Lung (tissue), 17 donors: ENCODE measurements at places on chromosomes 16 and 17. TPM values are rescaled to one million over a fixed set of nuclear protein-coding genes. Genes with fewer than 3 reads are reported as not detected.

DNA sequence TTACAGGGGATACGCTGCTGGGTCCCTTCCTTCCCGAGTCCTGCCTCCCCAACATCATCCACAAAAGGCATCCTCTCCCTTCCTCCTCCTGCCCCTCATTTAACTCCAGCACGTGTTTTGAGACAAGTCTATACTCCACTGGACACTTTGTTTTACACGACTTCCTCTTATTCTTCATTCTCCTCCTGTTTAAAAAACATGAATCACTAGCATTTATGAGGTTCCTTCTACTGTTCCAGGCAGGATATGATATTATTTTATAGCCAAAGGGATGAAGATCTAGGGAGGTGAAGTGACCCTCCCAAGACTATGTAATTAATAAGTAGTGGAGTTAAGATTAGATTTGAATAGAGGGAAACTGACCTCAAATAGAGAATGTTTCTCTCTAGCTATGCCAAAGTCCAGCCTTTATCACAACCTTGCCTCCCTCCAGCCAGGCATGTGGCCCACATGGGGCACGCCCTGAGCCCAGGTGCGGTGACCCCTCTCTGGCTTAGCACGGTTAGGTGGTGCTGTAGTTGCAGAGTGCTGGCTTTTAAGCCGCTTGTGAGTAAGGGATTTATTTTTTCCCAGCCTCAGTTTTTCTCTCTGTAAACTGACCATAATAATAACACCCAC is 1.3 kb upstream of the HSD17B2 start:
- no peaks in the 10 kb centered on the region for H3K4me1 ChIP-seq
- H3K4me3 ChIP-seq: no peak overlapping the region
- no peaks in the 10 kb centered on the region for H3K27me3 ChIP-seq
- H3K36me3 ChIP-seq: no peaks in the 10 kb centered on the region
- H3K27ac ChIP-seq: no peak overlapping the region

GRCh38 chr17:28725660-28726225 is 290 bp downstream of the TLCD1 start:
- peaks cover 49% of the 10 kb centered on the region for H3K4me1 ChIP-seq
- DNase-seq: no peak
- H3K4me3 ChIP-seq: peak overlapping the region; percentile 39
- peak overlapping the region; percentile 21 for H3K27ac ChIP-seq

The RFNG gene
- 34.7 TPM for total RNA-seq

- peak overlapping the region; percentile 44 for H3K4me3 ChIP-seq
- H3K4me1 ChIP-seq: peaks cover 5% of the 10 kb centered on the region
- peak; percentile 72 for DNase-seq
- H3K27ac ChIP-seq: no peak overlapping the region
- H3K27me3 ChIP-seq: peaks cover 38% of the 10 kb centered on the region
- H3K36me3 ChIP-seq: no peaks in the 10 kb centered on the region
Observed at GRCh38 chr17:2023692-2024571, 1.2 kb downstream of the RTN4RL1 start.

The TRIM47 gene
- total RNA-seq: 78.3 TPM

- peaks cover 27% of the 10 kb centered on the region for H3K36me3 ChIP-seq
- H3K4me3 ChIP-seq: no peak overlapping the region
- no peak overlapping the region for H3K27ac ChIP-seq
- no peak for DNase-seq
- H3K4me1 ChIP-seq: no peaks in the 10 kb centered on the region
Observed at GRCh38 chr16:3480901-3481695, 14.2 kb downstream of the C16orf90 start.

- peaks cover 3% of the 10 kb centered on the region for H3K4me1 ChIP-seq
- H3K27ac ChIP-seq: no peak overlapping the region
- DNase-seq: no peak
- no peak overlapping the region for H3K4me3 ChIP-seq
Observed at GRCh38 chr16:49466529-49466831, 92.9 kb downstream of the C16orf78 start.

DNA sequence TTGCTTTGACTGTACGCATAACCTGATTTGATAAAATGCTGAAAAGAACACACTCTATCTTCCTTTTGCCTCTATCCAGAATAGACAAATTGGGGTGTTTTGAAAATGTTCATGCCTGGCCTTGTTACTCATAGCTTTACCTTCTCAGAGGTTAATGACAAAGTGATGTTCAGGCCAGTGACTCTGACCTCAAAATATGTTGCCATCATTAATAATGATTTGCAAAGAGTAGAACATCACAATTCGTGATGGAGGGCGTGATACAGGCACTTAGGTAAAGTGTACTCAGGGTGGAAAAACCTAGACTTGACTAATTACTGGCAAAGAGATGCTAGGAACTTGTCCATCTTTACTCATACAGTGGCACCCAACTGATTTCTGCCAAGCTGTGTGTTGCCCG is 656.6 kb upstream of the SOX9 start:
- no peak for DNase-seq
- no peaks in the 10 kb centered on the region for H3K36me3 ChIP-seq
- no peaks in the 10 kb centered on the region for H3K27me3 ChIP-seq

DNA sequence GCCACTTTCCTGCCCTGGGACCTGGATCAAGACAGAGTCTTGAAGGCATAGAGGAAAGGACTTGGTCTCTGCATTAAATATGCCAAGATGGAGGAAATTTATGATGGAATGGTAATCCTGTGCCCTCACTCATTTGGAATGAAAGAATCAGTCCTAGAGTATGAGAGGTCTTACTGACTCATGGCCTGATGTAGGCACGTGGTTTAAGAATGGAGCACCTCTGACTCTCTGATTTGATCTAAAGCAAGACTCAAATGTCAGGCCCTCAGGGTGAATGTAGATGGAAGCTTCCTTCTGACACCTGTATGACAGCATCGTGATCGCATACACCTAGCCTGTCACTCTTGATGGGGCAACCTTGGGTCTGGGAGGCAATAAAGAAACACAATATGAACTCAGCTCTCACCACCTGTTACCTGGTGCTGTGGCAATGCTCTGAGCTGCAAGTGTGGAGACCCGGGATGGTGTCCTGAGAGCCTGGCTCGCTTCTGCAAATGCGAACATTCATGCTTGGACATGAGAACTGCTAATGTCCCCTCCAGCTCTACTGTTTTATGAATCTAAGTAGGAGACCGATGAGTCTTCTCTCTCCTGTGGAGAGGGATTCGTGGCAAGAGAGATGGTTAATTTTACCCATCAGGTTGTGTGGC is 229.9 kb downstream of the ABCC12 start:
- no peaks in the 10 kb centered on the region for H3K4me1 ChIP-seq
- H3K27ac ChIP-seq: no peak overlapping the region
- no peak overlapping the region for H3K4me3 ChIP-seq
- no peak for DNase-seq
- no peaks in the 10 kb centered on the region for H3K36me3 ChIP-seq

The CPHXL2 gene
- not detected for total RNA-seq

The MMP28 gene
- total RNA-seq: 30.5 TPM

GRCh38 chr16:51880776-51881175 is 666.2 kb downstream of the TOX3 start:
- no peak overlapping the region for H3K4me3 ChIP-seq
- no peaks in the 10 kb centered on the region for H3K36me3 ChIP-seq
- DNase-seq: no peak
- H3K27ac ChIP-seq: no peak overlapping the region

The MLLT6 gene
- total RNA-seq: 70.1 TPM

DNA sequence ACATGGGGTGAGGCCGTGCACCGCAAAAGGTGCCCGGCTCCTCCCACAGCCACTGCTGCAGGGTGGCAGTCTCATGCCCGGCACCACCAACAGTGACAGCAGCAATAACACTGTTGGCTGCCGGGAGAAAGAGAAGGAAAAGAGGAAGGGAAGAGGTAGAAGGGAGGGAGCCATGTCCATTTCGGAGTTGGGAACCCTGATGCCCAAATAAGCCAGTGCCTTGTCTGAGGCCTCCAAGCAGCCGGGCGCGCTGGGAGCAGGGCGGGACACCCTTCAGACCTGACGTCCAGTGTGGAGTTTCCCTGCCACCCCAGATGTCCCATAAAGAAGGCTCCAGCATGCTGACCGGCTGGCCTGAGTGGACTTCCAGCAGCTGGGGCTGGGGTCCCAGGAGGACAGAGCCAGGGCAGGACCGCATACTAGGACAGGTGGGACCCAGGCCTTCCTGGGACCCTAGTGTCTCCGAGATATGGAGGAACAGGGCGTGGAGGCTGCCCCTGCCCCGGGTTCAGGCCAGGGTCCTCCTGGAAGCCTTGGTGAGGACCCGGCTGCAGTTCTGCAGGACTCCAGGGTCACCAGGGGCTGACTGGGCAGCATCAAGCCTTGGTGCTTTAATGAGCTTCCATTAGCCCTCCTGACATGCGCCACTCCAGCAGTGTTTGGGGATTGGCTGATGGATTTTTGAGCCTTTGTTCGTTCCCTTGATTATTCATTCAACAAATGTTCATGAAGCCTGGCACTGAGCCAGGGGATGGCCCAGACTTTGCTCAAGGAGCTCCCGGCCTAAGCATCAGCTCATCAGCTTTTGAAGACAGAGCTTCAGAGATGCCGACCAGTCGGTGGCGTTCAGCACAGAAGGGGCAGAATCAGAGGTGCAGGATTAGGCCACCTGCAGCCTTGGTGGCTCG is 223.6 kb upstream of the CIBAR2 start:
- H3K27ac ChIP-seq: no peak overlapping the region
- no peaks in the 10 kb centered on the region for H3K27me3 ChIP-seq
- no peak overlapping the region for H3K4me3 ChIP-seq
- H3K4me1 ChIP-seq: peaks cover 3% of the 10 kb centered on the region

The CACNG1 gene
- not detected for total RNA-seq

The CTRB2 gene
- 14.6 TPM for total RNA-seq

DNA sequence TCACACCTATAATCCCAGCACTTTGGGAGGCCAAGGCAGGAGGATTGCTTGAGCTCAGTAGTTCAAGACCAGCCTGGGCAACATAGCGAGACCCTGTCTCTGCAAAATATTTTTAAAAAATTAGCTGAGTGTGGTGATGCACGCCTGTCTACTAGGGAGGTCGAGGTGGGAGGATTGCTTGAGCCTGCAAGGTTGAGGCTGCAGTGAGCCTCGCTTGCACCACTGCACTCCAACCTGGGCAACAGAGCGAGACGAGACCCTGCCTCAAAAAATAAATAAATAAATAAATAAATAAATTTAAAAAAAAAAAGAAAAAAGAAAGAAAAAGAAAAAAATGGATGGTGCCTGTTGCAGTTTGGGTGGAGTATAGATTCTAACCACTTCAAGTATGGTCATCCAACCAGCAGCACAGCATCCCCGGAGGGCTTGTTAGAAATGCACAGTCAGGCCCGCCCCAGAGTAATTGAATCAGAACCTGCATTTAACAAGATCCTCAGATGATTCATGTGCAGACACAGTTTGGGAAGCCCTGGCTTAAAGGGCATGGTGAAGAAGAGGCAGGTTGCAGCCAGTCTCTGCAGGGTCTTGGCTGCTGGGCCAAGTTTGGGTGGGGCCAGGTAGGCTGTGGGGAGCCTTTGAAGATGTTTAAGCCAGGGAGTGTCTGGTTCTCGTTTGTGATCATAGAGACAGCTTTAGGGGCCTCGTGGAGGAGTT is 40.8 kb downstream of the MRC2 start:
- peaks cover 16% of the 10 kb centered on the region for H3K36me3 ChIP-seq
- H3K4me1 ChIP-seq: no peaks in the 10 kb centered on the region
- no peak overlapping the region for H3K4me3 ChIP-seq
- no peak overlapping the region for H3K27ac ChIP-seq
- no peaks in the 10 kb centered on the region for H3K27me3 ChIP-seq
- no peak for DNase-seq

DNA sequence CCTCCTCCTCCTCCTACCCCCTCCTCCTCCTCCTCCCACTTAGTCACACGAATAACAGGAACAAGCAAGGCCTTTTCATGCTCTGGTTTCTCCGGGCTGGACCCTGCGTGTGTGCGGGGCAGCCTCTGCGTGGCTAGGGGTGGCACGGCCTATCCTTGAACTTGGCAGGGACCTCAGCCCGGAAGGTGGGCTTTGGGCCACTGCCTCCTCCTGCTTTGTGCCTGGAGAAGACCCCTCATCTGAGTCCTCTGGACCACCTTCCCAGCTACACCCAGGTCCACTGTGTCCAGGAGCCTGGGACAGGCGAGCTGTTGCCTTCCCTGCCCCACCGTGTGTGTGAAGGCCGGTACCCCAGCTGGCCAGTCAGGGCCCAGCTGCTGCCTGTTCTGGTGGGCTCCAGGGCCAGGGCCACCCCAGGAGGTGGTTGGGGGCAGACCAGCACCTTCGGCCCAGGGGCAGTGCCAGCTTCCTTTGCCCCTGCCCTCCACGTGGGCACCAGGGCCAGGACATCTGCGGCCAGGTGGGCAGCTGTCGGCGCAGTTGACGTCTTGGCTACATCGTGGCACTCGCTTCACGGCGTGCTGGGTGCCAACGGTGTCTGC is 35.4 kb downstream of the GINS2 start:
- H3K27ac ChIP-seq: peak overlapping the region; percentile 69
- no peak for DNase-seq
- H3K27me3 ChIP-seq: no peaks in the 10 kb centered on the region
- peaks cover 25% of the 10 kb centered on the region for H3K36me3 ChIP-seq
- H3K4me3 ChIP-seq: no peak overlapping the region

DNA sequence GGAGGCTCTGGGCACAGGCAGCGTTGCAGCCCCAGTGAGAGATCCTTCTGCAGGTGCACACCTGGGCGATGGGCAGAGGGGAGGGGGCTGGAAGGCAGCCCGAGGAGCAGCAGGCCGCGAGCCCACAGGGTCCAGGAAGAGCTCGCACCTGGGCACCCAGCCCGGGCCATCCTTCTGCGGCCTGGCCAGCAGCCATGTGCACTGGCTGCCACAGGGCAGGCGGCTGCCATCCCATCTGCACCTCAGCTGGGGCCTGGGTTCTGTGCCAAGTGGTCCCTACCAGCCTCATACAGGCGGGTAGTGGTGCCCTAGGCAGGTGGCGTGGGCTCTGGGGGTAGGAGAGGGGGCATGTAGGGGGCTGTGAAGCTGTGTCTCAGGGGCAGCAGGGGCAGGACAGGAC is 197.2 kb downstream of the RBFOX3 start:
- no peak overlapping the region for H3K4me3 ChIP-seq
- no peak overlapping the region for H3K27ac ChIP-seq
- peaks cover 6% of the 10 kb centered on the region for H3K27me3 ChIP-seq
- H3K36me3 ChIP-seq: no peaks in the 10 kb centered on the region

GRCh38 chr17:28944862-28945741 is 6.2 kb downstream of the PHF12 start:
- H3K27me3 ChIP-seq: no peaks in the 10 kb centered on the region
- no peak overlapping the region for H3K4me3 ChIP-seq
- no peak for DNase-seq

The BLTP2 gene
- total RNA-seq: 81.3 TPM

The HSD17B2 gene
- 2.7 TPM for total RNA-seq

- H3K4me1 ChIP-seq: no peaks in the 10 kb centered on the region
- H3K4me3 ChIP-seq: no peak overlapping the region
- peak; percentile 32 for DNase-seq
- no peak overlapping the region for H3K27ac ChIP-seq
- no peaks in the 10 kb centered on the region for H3K36me3 ChIP-seq
Observed at GRCh38 chr17:68196394-68197090, 51.3 kb upstream of the AMZ2 start.

The CHD9NB gene
- total RNA-seq: 34.8 TPM

- H3K27ac ChIP-seq: no peak overlapping the region
- peak; percentile 48 for DNase-seq
- peaks cover 24% of the 10 kb centered on the region for H3K27me3 ChIP-seq
- no peaks in the 10 kb centered on the region for H3K36me3 ChIP-seq
- H3K4me3 ChIP-seq: no peak overlapping the region
Observed at GRCh38 chr17:79930062-79930876, 91.0 kb upstream of the CBX4 start.

The NKD1 gene
- 14.1 TPM for total RNA-seq

- no peak overlapping the region for H3K27ac ChIP-seq
- no peaks in the 10 kb centered on the region for H3K36me3 ChIP-seq
- no peaks in the 10 kb centered on the region for H3K27me3 ChIP-seq
- no peak for DNase-seq
- no peaks in the 10 kb centered on the region for H3K4me1 ChIP-seq
Observed at GRCh38 chr16:9225527-9226316, 134.3 kb downstream of the HAPSTR1 start.
